IMR-90 (cell line): ENCODE measurements at places on chromosomes 4 and X. TPM values are rescaled to one million over a fixed set of nuclear protein-coding genes. Genes with fewer than 3 reads are reported as not detected.

Gene RAB41
- total RNA-seq = not detected in 2 replicates

Gene SPON2
- 21.1 and 21.7 TPM in 2 replicates for total RNA-seq

Gene ABLIM2
- total RNA-seq = under 0.01 TPM in 2 replicates

Gene RNF175
- not detected in 2 replicates for total RNA-seq

Gene GLRA3
- total RNA-seq = not detected in 2 replicates

Gene BEX3
- 114 and 332 TPM in 2 replicates for total RNA-seq

Gene ITM2A
- total RNA-seq = not detected in 2 replicates

Gene MMRN1
- total RNA-seq = not detected in 2 replicates

DNA sequence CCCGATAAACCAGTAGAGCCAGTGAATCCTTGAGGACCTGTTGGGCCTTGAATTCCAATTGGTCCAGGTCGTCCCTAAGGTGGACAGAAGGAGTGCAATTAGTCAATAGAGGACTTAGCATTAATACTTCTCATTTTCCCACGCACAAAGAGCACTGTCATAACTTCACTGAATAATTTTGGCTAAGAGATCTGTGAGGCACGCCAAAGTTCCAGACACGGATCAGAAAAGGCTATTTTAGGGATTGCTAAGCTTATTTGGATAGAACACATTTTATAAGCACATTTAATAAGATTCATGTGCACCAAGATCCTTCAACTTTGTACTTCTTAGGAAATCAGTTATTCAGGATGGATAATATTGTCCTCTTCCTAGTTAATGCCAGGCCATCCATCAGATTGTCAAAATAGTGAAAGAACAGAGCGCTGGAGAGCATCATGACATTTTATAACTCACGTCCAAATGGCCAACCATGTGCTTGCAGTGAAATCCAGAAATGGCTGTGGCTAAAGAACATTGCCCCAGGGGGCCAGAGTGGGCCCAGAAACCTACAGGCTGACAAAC is 129.8 kb downstream of the ATG4A start:
- peaks cover 4% of the 10 kb centered on the region for H3K4me1 ChIP-seq
- H3K27ac ChIP-seq = no peak overlapping the region
- no peaks in the 10 kb centered on the region for H3K36me3 ChIP-seq
- H3K4me3 ChIP-seq = no peak overlapping the region
- H3K27me3 ChIP-seq = peaks cover 17% of the 10 kb centered on the region

DNA sequence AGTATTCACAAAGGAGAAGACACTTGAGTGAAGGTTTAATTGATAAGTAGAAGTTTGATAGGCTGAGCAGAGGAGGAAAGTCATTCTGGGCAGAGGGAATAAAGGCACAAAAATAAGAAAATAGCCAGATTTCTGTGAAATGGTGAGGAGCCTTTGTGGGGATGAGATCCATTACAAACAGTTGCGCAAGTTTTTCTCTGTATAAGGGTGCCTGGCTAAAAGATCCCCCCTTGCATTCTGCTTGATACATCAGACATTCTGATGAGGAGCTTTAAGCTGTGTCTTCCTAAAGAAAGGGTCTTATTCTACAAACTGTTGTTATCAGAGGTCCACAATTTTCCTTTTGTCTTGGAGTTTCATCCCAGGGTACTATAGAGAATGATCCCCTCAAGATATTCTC is 112.0 kb downstream of the ARHGAP36 start:
- H3K4me3 ChIP-seq = no peak overlapping the region
- no peak overlapping the region for H3K27ac ChIP-seq
- DNase-seq = no peak
- H3K36me3 ChIP-seq = no peaks in the 10 kb centered on the region

DNA sequence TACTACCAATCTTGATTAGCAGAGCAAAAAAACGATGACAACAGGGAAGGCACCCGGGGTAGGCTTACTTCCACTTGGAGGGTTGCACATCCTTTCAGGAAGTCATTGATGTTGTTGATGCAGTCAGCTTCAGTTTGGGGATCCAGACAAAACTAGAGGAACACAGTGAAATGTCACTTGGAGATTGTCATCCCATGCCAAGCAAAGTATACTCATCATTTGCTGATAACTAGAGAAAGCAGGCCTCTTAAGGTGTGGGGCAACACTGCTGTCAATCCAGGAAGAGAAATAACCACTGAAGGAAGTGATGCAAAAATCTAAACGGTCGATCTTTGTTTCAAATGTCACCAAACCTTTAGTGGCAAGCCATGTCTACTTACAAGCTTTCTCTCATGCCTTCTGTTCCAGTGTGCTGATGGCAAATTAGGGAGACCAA is 1.4 kb downstream of the ARHGEF6 start:
- no peak for DNase-seq
- H3K4me1 ChIP-seq = peaks cover 2% of the 10 kb centered on the region; the same call in 1 of the 2 replicates
- no peaks in the 10 kb centered on the region for H3K36me3 ChIP-seq
- no peak overlapping the region for H3K27ac ChIP-seq
- no peak overlapping the region for H3K4me3 ChIP-seq
- 0 out of 2 replicates have a peak, but pooled peaks cover 1% of the 10 kb centered on the region for H3K27me3 ChIP-seq

GRCh38 chr4:54428940-54429339 is 199.8 kb downstream of the PDGFRA start:
- H3K27me3 ChIP-seq = peaks cover 24% of the 10 kb centered on the region
- no peaks in the 10 kb centered on the region for H3K36me3 ChIP-seq
- H3K27ac ChIP-seq = no peak overlapping the region
- no peaks in the 10 kb centered on the region for H3K4me1 ChIP-seq

GRCh38 chrX:40380655-40381488 is 199.9 kb upstream of the ATP6AP2 start:
- no peak for DNase-seq
- no peaks in the 10 kb centered on the region for H3K4me1 ChIP-seq
- no peaks in the 10 kb centered on the region for H3K36me3 ChIP-seq
- H3K27ac ChIP-seq = no peak overlapping the region

DNA sequence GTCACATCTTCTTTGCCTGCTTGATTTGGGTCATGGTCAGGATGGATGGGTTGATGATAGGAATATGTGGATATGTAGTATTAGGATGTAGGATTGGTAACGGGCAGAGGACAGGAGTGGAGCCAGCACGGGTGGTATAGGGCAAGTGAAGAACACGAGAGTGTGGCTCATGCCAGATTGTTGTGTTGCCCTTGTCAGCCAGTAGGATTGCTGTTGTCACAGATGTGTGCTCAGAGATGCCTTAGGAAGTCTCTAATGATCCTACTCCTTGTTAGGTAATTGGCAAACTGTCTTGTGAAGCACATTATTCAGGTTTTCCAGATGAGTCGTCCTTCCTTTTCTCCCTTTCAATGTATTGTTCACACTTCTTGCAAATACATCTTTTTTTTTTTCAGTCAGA is 5.5 kb downstream of the ATP10D start:
- H3K27ac ChIP-seq = no peak overlapping the region
- DNase-seq = no peak
- H3K27me3 ChIP-seq = no peaks in the 10 kb centered on the region
- H3K36me3 ChIP-seq = no peaks in the 10 kb centered on the region
- peaks cover 4% of the 10 kb centered on the region for H3K4me1 ChIP-seq

GRCh38 chrX:52118262-52118661 is 49.3 kb upstream of the MAGED4B start:
- no peaks in the 10 kb centered on the region for H3K4me1 ChIP-seq
- H3K27me3 ChIP-seq = no peaks in the 10 kb centered on the region
- no peak overlapping the region for H3K27ac ChIP-seq
- no peaks in the 10 kb centered on the region for H3K36me3 ChIP-seq
- no peak overlapping the region for H3K4me3 ChIP-seq
